ENCODE measurements at places on chromosomes 6 and 20. TPM values are rescaled to one million over a fixed set of nuclear protein-coding genes. Genes with fewer than 3 reads are reported as not detected.
A peak's percentile ranks its signal among the peaks of the same experiment; 100 is the strongest.

DNA sequence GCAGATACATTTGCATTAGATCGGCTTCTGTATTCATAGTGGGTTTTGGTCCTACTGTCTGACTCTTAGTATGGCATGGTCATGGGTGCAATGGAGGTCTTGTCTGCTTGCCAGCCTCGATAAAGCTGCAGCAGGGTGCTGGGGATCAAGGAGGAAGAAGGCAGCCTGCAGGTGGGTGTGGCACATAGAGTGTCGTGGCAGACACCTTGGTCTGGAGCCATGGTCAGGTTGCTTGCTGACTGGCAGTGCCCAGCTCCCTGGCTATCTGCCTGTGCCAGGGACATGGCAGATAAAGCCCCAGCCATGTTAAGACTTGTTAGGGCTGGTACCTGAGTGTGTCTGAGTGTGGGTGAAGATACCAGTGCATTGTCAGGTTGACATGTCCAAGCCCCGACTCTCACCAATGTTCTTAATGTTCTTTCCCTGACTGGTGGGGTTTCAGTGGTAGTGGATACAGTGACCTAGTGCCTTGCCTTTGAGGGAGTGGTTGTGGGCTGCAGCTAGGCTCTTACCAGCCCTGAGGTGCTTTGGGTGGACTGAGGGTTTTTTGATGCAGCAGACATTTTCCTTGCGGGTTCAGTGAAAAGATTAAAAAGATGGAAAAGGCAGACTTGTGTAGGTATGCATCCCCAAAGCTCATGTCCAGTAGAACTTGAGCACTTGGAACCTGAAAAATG lies 1.8 kb downstream of the FAM83D start:
- no peaks in the 10 kb centered on the region for H3K27me3 ChIP-seq
- no peak overlapping the region for H3K4me3 ChIP-seq
- peaks cover 6% of the 10 kb centered on the region for H3K4me1 ChIP-seq
- no peak overlapping the region for H3K27ac ChIP-seq
- no peaks in the 10 kb centered on the region for H3K36me3 ChIP-seq
- no peak for DNase-seq

GRCh38 chr20:47461120-47461685 lies 40.5 kb upstream of the NCOA3 start:
- no peaks in the 10 kb centered on the region for H3K27me3 ChIP-seq
- no peaks in the 10 kb centered on the region for H3K36me3 ChIP-seq
- no peaks in the 10 kb centered on the region for H3K4me1 ChIP-seq
- DNase-seq, result no peak
- H3K4me3 ChIP-seq, result no peak overlapping the region

- no peak overlapping the region for H3K4me3 ChIP-seq
- H3K27me3 ChIP-seq, result no peaks in the 10 kb centered on the region
- no peak for DNase-seq
Measured at GRCh38 chr6:156256161-156256560, 521.0 kb upstream of the ARID1B start.

GFRA4 gene
- polyA plus RNA-seq, result not detected

DNA sequence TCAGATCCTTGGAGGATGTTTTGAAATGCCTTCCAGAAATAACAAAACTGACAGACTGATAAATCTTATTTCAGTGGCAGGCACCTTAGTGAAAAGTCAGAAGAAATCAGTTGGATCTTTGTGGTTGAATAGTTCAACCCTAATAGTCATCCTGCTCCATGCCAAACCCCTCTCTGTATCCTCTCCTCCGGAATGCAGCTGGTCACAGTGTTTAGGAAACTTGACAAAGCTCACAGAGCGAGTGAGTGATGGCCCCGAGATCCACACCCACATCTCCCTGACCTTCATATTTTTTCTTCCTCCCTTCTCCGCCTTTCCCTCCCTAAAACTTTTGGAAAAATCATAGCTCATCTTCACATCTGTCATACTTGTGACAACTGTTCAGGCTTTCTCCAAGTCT lies 464.8 kb upstream of the CDH4 start:
- H3K27me3 ChIP-seq, result peaks cover 6% of the 10 kb centered on the region
- no peak overlapping the region for H3K27ac ChIP-seq
- H3K4me1 ChIP-seq, result no peaks in the 10 kb centered on the region
- no peak overlapping the region for H3K4me3 ChIP-seq
- no peak for DNase-seq
- no peaks in the 10 kb centered on the region for H3K36me3 ChIP-seq

SIRPD gene
- not detected for polyA plus RNA-seq

- no peaks in the 10 kb centered on the region for H3K4me1 ChIP-seq
- no peaks in the 10 kb centered on the region for H3K27me3 ChIP-seq
- no peak for DNase-seq
- H3K27ac ChIP-seq, result no peak overlapping the region
Measured at GRCh38 chr6:137933696-137934095, 66.6 kb downstream of the TNFAIP3 start.

- no peak overlapping the region for H3K4me3 ChIP-seq
- H3K36me3 ChIP-seq, result no peaks in the 10 kb centered on the region
- H3K4me1 ChIP-seq, result no peaks in the 10 kb centered on the region
- peak overlapping the region; percentile 49 for H3K27ac ChIP-seq
Measured at GRCh38 chr20:62227977-62228958, 8.2 kb upstream of the HRH3 start.

GPX5 gene
- polyA plus RNA-seq, result not detected

PKHD1 gene
- 6.4 TPM for polyA plus RNA-seq

DNA sequence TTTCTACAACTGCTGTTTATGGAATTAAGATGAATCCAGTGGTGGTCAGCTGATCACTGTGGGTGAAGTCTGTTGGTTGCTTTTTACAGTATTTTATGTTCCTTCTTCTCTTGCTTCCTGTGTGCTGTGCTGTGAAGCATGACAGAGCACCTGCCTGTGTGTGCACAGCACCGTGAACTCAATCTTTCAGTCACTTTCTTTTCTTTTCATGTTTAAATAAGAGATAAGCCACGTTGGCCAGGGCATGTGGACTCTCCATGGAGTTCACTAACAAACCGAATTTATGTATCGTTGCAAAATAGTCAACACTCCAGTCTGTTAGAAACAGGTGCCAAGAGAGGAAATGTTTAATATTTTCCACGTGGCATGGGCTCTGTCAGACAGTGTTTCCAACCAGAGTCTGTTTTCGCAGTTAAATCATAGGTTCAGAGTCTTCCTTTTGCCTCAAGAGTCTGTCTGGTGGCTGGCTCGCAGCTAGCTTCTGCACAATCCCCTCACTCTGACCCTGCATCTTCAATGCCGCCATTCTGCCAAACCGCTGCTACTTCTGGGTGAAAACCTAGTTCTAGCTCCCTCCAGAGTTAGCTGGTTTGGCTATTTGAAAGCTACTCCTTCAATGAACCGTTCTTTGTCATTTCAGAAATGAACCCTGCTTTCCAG lies 73.2 kb downstream of the QRSL1 start:
- H3K27me3 ChIP-seq, result no peaks in the 10 kb centered on the region

PSORS1C1 gene
- polyA plus RNA-seq, result 0.70 TPM

GRCh38 chr6:24981386-24981760 lies 45.6 kb upstream of the RIPOR2 start:
- peaks cover 15% of the 10 kb centered on the region for H3K4me1 ChIP-seq
- H3K4me3 ChIP-seq, result no peak overlapping the region
- DNase-seq, result no peak
- no peaks in the 10 kb centered on the region for H3K36me3 ChIP-seq

- no peaks in the 10 kb centered on the region for H3K36me3 ChIP-seq
- no peaks in the 10 kb centered on the region for H3K4me1 ChIP-seq
- no peak overlapping the region for H3K4me3 ChIP-seq
- DNase-seq, result no peak
Measured at GRCh38 chr20:23039885-23040508, 4.9 kb downstream of the SSTR4 start.

FOXP4 gene
- 27.4 TPM for polyA plus RNA-seq

GRCh38 chr20:61888101-61888865 lies 177.4 kb downstream of the TAF4 start:
- no peaks in the 10 kb centered on the region for H3K27me3 ChIP-seq
- no peak for DNase-seq
- no peak overlapping the region for H3K4me3 ChIP-seq
- no peaks in the 10 kb centered on the region for H3K36me3 ChIP-seq

- H3K27ac ChIP-seq, result no peak overlapping the region
- H3K27me3 ChIP-seq, result no peaks in the 10 kb centered on the region
- H3K4me1 ChIP-seq, result no peaks in the 10 kb centered on the region
- no peak for DNase-seq
- no peaks in the 10 kb centered on the region for H3K36me3 ChIP-seq
Measured at GRCh38 chr6:24876499-24877465, 59.0 kb downstream of the RIPOR2 start.

SLC22A7 gene
- not detected for polyA plus RNA-seq

MMS22L gene
- polyA plus RNA-seq, result 1.6 TPM
